ENCODE measurements at places on chromosomes 1 and 21. TPM values are rescaled to one million over a fixed set of nuclear protein-coding genes. Genes with fewer than 3 reads are reported as not detected.

PARS2 gene
- total RNA-seq, result 3.7 TPM

DNASE2B gene
- 0.57 TPM for total RNA-seq

LMX1A gene
- total RNA-seq, result not detected

COL16A1 gene
- total RNA-seq, result 22.0 TPM

PIGR gene
- total RNA-seq, result 0.37 TPM

TRIM58 gene
- 11.3 TPM for total RNA-seq

AMPD1 gene
- total RNA-seq, result 0.86 TPM

UBASH3A gene
- total RNA-seq, result 12.2 TPM

SLC44A5 gene
- 3.1 TPM for total RNA-seq

SGIP1 gene
- total RNA-seq, result 1.0 TPM

KIAA0040 gene
- total RNA-seq, result 46.8 TPM

TNNI3K gene
- total RNA-seq, result 4.1 TPM

PLEKHG5 gene
- 120 TPM for total RNA-seq

C1orf167 gene
- 0.79 TPM for total RNA-seq

SPATA21 gene
- total RNA-seq, result not detected

OR2T35 gene
- total RNA-seq, result not detected

AMY1A gene
- total RNA-seq, result not detected

FTCD gene
- 0.81 TPM for total RNA-seq

PTPRC gene
- total RNA-seq, result 453 TPM

KIF26B gene
- not detected for total RNA-seq

KRTAP24-1 gene
- not detected for total RNA-seq

CLCA2 gene
- not detected for total RNA-seq

GREM2 gene
- 0.83 TPM for total RNA-seq

BEST4 gene
- total RNA-seq, result not detected

SNRPE gene
- 63.4 TPM for total RNA-seq

SLC45A1 gene
- 2.7 TPM for total RNA-seq

KRTAP19-7 gene
- total RNA-seq, result not detected

COL6A2 gene
- 187 TPM for total RNA-seq

MPL gene
- 0.47 TPM for total RNA-seq

AXDND1 gene
- total RNA-seq, result not detected

GNG4 gene
- not detected for total RNA-seq

RPTN gene
- total RNA-seq, result not detected

KRTAP10-6 gene
- not detected for total RNA-seq
